Fibroblast of skin of scalp (primary cell): ENCODE measurements at places on chromosomes 6 and 20.

GRCh38 chr20:63216041-63216848 lies at the start of gene YTHDF1:
Gene YTHDF1 (minus strand): TSS chr20:63216131. CDS start chr20:63215892, 239 bp downstream.
- DNase-seq = peak; percentile 94

GRCh38 chr20:63977739-63978276 lies 1.6 kb downstream of the SAMD10 start:
- DNase-seq = peak; percentile 78

GRCh38 chr20:17858450-17859001 lies 110.1 kb downstream of the SNX5 start:
- no peak for DNase-seq

DNA sequence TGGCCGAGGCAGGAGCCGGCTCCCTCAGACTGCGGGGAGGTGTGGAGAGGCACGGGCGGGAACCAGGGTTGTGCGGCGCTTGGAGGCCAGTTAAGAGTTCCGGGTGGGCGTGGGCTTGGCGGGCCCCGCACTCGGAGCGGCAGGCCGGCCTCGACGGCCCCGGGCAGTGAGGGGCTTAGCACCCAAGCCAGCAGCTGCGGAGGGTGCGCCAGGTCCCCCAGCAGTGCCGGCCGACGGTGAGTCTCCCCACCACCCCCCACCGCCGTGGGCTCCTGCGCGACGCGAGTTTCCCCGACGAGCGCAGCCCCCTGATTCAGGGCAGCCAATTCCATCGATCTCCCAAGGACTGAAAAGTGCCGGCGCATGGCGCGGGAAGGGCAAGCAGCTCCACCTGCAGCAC lies 605.4 kb upstream of the SLC35B3 start:
- DNase-seq = no peak

DNA sequence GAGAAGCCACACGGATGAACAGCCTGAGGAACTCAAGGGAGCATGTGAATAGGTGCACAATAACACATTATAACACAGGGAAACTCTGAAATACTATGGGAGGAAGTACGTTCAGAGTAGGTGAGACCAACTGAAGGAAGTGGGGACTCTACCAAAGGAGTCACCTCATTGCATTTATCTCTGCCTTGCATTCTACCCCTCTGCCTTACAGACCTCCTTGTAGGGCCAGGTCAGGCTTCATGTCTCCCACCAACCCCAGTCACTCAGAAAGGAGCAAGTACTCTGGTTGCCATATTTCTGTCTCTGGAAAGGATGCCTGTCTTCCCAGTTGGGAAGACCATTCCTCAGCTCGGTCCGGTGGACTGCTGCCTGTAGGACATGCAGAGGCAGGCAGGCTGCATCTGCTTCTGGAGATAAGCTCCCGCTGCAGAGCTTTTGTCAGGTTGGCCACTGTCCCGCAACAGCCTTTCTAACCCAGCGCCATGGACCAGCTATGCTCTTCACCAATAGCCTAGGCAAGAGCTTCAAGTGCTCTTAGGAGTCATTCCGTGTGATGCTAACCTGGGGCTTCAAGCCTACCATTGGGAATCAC lies 51.6 kb upstream of the ASIP start:
- DNase-seq = no peak

DNA sequence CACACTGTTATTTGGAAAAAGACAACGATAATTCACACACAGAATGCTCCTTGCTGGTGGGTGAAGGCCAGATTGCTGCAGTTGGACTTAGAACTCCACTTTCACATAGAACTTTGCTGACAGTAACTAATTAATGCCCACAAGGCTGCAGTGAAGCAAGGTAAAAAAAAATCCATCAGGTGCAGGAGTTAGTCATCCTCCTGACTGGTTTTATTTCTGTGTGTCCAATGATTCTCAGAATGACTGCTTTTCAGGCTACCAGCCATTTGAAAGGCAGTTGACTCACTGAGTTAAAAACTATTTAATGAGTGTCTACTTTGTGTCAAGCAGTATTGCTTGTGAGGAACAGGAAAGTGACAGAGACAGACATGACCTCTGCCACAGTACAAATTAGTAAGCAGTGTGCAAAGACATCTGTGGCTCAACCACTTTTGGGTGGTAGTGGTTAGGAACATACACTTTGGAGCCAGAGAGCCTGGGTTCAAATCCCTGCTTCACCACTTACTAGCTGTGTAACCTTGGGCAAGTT lies 41.9 kb downstream of the ELOVL5 start:
- DNase-seq = no peak

DNA sequence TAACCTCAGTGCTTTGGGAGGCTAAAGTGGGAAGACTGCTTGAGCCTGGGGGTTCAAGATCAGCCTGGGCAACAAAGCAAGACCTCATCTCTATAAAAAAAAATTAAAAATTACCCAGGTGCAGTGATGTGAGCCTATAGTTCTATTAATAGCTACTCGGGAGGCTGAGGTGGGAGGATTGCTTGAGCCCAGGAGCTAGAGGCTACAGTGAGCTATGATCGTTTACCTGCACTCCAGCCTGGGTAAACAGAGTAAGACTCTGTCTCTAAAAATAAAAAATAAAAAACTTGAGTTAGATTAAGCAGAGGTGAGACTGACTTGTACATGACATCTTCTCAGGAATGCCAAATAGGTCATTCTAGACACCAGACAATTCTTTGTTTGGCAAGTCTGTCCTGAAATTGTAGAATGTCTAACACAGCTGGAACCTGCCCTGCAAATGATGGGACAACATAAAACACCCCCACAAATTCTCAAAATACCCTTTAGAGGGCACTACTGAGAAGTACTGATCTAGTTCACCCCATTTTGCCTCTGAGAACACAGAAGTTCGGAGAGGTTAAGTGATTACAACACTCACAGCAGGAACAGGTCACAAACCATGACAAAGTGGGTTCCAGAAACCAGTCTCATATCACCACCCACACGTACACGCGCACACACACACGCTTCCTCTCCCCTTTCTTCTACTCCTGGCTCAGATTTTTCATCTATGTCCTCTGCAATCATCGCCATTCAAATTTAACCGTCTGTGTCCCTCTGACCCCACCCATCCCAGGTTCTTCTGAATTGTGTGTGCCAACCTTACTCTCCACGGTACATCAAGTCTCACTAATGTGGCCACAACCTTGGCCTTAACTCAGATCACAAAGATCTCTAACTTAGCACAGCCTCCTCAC lies 38.3 kb downstream of the ARHGAP18 start:
- no peak for DNase-seq

DNA sequence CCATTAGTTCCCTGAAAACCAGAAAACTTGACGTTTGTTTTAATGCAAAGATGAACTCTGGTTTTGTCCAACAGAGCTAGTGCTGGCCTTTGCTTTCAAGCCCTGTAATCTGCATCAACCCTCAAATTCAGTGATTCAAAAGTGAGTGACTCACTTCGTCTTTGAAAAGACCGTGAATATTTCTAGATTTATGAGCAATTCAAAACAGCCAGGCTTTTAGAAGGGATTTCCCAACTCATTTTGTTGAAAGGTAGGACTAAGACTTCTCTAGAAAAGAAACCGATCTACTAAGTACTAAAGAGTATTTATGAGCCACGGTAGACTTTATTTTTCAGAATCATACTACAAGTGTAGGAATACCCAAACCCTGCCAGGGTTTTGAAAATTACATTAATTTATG lies 121.5 kb downstream of the UST start:
- peak; percentile 70 for DNase-seq

- DNase-seq = no peak
Observed at GRCh38 chr6:21726676-21727075, 133.1 kb downstream of the SOX4 start.

GRCh38 chr6:111228094-111228493 lies 140.8 kb downstream of the SLC16A10 start:
- DNase-seq = peak; percentile 21

GRCh38 chr6:7406743-7407142 lies 17.1 kb downstream of the RIOK1 start:
- DNase-seq = no peak

DNA sequence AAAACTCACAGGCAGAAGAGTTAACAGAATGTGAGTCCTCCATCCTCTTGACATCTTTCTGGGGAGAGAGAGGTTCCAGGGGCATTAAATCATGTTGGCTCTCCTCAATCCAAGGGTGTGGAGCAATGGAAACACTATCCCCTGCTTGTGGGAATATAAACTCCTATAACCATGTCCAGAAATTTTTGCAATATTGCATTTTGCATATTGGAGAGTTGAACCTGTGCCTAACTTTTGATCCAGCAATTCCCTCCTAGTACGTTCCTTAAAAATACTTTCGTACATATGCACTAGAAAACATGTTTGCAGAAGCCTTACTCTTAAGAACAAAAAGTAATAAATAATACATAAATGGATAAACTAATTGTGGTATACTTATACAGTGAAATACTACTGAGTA lies 56.3 kb upstream of the FAM184A start:
- DNase-seq = no peak

DNA sequence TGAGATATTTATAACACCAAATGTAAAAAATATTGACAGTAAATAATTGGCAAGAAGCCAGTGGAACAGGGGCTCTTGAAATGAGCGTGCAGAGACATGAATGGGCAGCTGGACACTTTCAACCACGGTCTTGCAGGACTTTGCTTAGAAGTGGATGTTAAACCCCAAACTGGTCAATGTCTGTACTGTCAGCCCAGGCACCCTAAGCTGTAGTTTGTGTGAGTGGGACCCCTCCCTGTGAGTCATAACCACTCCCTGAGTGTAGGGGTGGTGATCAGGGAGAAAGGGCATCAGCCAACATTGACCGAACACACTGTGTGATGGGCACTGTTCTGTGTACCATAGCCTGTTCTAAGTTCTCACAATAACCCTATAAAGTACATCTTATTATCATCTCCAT lies 108.6 kb downstream of the FIG4 start:
- no peak for DNase-seq

- no peak for DNase-seq
Observed at GRCh38 chr6:53159558-53159957, 10.9 kb upstream of the GCM1 start.

- DNase-seq = no peak
Observed at GRCh38 chr20:42003380-42003779, 385.2 kb upstream of the CHD6 start.

DNA sequence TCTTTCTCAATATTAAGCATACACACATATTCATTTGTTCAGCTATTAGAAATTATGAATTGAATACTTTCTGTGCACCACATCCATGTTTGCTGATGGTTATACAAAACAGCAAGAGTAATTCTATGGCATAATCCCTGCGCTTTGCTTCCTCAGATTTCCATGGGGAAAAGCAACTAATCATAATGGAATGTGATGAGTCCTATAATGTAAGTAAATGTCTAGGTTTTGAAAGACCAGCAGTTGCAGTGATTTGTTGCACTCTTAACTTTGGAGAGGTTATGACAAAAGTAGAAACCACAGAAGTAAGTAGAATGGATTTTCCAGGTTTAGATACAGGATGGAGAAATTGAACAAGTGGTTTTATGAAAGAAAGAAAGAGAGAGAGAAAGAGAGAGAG lies 652.1 kb downstream of the CBLN4 start:
- peak; percentile 63 for DNase-seq

- DNase-seq = no peak
Observed at GRCh38 chr20:49420292-49420691, 62.2 kb downstream of the KCNB1 start.

GRCh38 chr6:54481091-54481490 lies 172.8 kb downstream of the TINAG start:
- DNase-seq = no peak

- peak; percentile 60 for DNase-seq
Observed at GRCh38 chr6:112215488-112216284, 38.7 kb downstream of the LAMA4 start.

- no peak for DNase-seq
Observed at GRCh38 chr20:59628171-59628570, 23.8 kb downstream of the PHACTR3 start.

GRCh38 chr6:106516616-106517015 lies 112.7 kb downstream of the RTN4IP1 start:
- no peak for DNase-seq

GRCh38 chr6:86856379-86856778 lies 80.9 kb upstream of the HTR1E start:
- DNase-seq = no peak

GRCh38 chr20:3532089-3532615 lies 61.3 kb downstream of the ATRN start:
- no peak for DNase-seq

- no peak for DNase-seq
Observed at GRCh38 chr6:157757430-157758403, 65.3 kb upstream of the SNX9 start.

DNA sequence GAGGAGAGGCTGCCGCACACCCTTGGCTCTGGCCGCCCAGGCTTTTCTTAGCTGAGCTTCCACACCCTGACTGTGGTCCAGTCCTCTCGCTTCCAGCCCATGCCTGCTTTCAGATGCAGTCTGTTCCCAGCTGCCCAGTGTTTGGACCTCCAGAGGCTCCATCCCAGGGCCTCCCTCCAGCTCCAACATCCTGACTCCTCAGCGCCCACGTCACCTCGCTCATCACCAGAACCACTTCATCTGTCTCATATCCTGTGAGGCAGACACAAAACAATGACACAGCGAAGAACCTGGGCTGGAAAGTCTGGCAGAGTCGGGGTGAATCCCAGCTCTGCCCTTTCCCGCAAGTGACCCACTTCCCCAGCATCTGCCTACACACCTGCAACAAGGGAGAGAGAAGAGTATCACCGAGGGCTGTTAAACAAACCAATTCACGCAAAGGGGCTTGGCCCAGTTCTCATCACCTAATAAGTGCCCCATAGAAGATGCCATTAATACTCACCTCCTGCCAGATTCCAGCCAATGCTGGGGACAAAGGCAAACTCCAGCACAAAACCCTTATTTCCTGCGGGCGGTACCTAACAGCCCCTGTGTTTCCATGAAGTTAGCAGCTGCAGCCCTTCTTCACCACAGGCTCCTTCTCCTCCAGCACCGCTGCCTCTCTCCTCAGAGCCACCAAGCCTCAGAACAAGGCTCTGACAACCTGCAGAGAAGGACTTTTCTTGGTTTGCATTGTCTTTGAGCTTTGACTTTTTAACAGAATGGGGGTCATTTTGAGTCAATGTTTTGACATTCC lies 133.4 kb upstream of the CDH4 start:
- peak; percentile 55 for DNase-seq

- DNase-seq = peak; percentile 30
Observed at GRCh38 chr20:19404826-19405225, 192.4 kb downstream of the SLC24A3 start.
